EH (cell line): ENCODE measurements at places on chromosomes 1 and 21.

DNA sequence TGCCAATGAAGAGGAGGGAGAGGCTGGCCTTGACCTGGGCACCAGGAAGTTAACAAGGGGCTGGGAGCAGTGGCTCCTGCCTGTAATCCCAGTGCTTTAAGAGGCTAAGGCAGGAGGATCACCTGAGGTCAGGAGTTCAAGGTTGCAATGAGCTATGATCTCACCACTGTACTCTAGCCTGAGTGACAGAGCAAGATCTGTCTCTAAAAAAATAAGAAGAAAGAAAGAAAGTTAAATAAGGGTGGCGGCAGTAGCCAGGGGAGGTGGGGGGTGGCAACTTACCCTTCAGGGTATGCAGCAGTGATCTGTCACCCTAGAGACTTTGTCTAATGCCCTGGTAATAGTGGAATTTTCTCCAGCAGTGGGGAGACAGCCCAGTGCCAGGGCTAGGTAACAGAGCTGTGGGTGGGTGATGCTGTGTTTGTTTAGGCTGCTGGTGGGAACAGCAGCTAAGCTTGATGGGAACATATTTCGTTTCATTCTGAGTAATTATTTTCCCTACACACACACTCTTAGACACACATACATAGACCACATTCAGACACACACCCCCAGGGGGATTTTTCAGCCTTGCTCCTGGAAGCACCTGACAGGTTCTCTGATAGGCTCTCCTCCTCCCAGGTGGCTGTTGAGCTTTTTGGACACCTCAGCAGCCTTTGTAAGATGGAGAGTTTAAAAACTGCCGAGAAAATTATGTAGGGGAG, 11.3 kb upstream of the SYT6 start:
- no peak for DNase-seq

- DNase-seq = peak; percentile 23
These were observed 33.3 kb upstream of the PGBD5 start for GRCh38 chr1:230459465-230459864.

DNA sequence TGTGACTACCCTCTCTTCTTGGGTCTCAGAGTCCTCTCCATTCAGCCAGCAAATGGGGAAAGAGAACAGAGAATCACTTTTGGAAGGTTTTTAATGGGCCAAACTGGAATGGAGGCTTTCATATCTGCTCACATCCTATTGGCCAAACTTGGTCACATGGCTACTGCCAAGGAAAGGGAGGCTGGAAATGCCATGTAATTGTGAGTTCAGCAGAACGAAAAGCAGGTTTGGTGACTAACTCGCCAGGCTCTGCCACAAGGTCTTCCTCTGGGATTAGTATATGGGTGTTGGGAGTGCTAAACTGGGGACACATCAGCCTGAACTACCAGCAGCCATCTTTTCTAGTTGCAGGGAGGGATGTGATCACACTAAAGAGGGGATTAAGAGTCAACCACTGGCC, 19.2 kb downstream of the RD3 start:
- no peak for DNase-seq

GRCh38 chr1:15207829-15208429, 39.1 kb upstream of the FHAD1 start:
- no peak for DNase-seq

DNA sequence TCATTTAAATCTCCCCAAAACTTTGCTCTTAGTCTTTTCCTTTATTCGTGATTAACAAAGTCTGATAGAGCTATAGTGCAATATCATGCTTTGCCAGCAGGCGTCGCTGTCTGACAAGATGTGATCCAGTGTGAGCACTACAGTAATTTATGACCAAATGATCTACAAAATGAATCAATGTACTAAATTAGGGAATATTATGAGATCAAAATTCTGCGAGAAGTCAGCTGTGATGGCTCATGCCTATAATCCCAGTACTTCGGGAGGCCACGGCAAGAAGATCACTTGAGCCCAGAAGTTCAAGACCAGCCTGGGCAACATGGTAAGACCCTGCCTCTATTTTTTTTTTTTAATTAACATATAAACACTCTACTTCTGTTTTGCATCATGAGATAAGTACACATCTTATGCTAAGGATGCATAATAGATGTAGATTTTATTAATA, 3.6 kb upstream of the SPSB1 start:
- DNase-seq = peak; percentile 69

DNA sequence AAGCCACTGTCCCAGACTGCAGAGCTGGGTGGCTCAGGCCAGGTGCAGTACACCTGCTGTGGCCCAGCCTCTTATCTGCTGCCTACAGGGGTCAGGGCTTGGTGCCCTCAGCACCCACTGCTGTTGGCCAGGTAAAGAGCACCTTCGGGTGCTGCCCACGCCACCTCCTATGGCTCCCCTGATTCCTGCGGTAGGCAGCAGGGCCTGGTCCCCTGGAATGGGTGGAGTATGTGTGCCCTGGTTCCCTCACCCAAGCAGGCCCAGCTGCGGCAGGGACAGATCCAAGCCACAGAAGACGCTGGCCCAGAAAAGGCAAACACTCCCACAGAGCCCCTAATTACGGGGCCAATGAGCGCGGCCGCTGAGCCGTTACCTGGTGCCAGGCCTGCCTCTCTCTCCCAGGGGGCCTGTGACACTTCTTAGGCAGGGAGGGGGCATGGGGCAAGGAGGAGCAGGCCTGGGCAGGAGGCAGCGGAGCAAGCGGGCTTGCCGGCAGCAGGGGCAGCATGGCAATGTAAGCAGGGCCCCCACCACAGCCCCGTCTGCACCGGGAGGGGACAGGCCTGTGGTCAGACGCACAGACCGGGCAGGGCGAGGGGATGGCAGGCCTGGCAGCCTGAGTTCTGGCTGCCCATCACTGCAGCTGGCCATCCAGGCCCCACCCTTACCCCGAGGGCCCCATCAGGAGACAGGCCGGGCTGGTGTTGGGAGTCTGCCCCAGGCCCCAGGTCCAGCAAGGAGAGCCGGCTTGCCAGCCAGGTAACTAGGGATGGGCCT, 19.0 kb downstream of the ESPN start:
- no peak for DNase-seq

GRCh38 chr1:176829261-176829660, 335.3 kb downstream of the ASTN1 start:
- no peak for DNase-seq

DNA sequence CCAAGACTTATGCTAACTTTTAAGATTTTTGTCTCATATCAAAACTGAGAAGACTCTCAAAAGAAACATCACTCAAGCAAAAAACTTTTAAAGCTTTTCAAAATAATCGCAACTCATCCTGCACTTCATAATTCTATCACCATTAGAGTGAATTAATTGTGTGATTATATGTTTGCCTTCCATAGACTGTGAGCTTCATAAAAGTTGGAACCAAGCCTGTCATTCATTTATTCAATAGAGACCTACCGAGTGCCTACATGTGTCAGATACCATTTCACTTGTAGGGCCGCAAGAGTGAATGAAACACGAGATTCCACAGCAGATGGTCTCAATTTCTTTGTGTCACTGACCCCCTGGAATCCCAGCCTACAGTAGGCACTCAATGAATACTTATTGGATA, 106.4 kb downstream of the RHOU start:
- DNase-seq = no peak
